A172 (cell line): ENCODE measurements at places on chromosomes 16 and 17. TPM values are rescaled to one million over a fixed set of nuclear protein-coding genes. Genes with fewer than 3 reads are reported as not detected.

Gene MPP3
- 11.6 and 19.1 TPM in 2 replicates for total RNA-seq

Gene RAB37
- total RNA-seq = 0.05 TPM in 1 of 2 replicates, not detected in the other

Gene IL21R
- 1.3 and 6.6 TPM in 2 replicates for total RNA-seq

Gene KCNJ12
- total RNA-seq = 0.03 and 0.05 TPM in 2 replicates

Gene PLCD3
- total RNA-seq = 168 and 189 TPM in 2 replicates

Gene SEPTIN1
- total RNA-seq = not detected in 2 replicates

Gene TMEM92
- total RNA-seq = 5.2 and 6.6 TPM in 2 replicates

Gene TOM1L2
- 40.7 and 50.0 TPM in 2 replicates for total RNA-seq

Gene CDK12
- 48.9 and 50.4 TPM in 2 replicates for total RNA-seq

Gene IRF8
- 0.05 and 0.12 TPM in 2 replicates for total RNA-seq

Gene KRT27
- not detected in 2 replicates for total RNA-seq

Gene CES3
- total RNA-seq = 0.05 and 0.17 TPM in 2 replicates

Gene BRIP1
- total RNA-seq = 18.4 and 25.5 TPM in 2 replicates

Gene NUDT21
- total RNA-seq = 177 and 191 TPM in 2 replicates

Gene BCL6B
- total RNA-seq = 0.07 TPM in 1 of 2 replicates, not detected in the other

Gene ENPP7
- not detected in 2 replicates for total RNA-seq

Gene WNT3
- 5.3 and 6.0 TPM in 2 replicates for total RNA-seq

DNA sequence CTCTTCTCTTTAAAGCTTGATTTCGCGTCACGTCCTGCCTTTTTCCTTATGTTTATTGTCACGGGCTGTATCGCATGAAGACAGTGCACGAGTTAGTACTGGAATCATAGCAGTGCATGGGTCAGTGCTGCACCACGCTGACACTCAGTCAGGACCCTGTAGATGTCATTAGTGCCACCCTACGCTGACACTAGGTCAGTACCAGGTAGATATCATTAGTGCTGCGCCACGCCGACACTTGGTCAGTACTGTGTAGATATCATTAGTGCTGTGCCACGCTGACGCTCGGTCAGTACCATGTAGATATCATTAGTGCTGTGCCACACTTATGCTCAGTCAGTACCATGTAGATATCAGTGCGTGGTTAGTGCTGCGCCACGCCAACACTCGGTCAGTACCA lies 106.2 kb upstream of the ZNF469 start:
- no peak for DNase-seq

DNA sequence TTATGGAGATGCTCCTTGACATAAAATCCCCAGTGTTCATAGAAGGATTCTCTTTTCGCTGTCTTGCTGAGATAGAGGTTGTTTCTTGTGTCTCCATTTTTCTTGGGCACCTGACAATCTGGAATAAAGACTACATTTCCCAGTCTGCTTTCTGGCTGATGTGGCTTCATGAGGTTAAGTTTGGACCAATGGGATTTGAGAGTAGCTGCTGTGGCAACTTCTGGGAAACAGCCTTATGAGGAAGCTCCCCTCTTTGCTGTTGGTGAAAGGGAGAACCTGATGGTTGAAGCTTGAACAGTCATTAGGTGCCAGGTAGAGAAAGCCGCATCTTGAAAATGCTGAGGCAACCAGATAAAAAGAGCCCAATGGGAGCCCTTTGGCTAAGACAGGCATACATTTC lies 24.4 kb downstream of the HS3ST4 start:
- no peak for DNase-seq

GRCh38 chr16:18853694-18854093 lies 52.3 kb upstream of the ARL6IP1 start:
- DNase-seq = no peak

GRCh38 chr17:12637015-12637414 lies 28.7 kb upstream of the MYOCD start:
- peak; percentile 16 for DNase-seq

- no peak for DNase-seq
Measured at GRCh38 chr17:78539781-78540180, 37.4 kb downstream of the DNAH17 start.

GRCh38 chr17:57808882-57809281 lies 41.0 kb downstream of the MRPS23 start:
- DNase-seq = no peak

DNA sequence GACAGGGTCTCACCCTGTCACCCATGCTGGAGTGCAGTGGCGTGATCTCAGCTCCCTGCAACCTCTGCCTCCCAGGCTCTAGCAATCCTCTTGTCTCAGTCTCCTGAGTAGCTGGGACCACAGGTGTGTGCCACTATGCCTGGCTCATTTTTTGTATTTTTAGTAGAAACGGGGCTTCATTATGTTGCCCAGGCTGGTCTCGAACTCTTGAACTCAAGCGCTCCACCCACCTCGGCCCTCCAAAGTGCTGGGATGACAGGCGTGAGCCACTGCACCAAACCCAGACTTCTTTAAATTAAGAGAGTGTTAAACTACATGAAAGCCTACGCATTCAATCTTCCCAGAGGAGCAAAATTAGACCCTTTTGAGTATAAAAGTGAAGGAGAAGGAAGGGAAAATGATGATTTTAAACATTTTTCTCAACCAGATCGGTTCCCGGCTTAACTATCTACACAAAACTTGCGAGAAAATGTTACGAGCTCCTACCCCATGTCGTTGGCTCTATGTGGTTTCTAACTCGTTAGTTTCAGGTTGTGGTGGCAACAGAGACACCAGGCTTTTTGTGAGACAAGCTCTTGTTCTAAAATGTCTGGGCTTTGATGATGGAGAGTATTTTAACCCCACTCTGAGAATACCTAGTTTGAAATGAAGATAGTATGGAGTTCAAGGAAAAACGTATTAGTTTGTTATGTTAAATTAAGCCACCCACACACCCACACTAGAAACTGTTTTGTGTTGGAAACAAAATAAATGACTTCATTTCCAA lies 26.3 kb downstream of the STAT5B start:
- no peak for DNase-seq

DNA sequence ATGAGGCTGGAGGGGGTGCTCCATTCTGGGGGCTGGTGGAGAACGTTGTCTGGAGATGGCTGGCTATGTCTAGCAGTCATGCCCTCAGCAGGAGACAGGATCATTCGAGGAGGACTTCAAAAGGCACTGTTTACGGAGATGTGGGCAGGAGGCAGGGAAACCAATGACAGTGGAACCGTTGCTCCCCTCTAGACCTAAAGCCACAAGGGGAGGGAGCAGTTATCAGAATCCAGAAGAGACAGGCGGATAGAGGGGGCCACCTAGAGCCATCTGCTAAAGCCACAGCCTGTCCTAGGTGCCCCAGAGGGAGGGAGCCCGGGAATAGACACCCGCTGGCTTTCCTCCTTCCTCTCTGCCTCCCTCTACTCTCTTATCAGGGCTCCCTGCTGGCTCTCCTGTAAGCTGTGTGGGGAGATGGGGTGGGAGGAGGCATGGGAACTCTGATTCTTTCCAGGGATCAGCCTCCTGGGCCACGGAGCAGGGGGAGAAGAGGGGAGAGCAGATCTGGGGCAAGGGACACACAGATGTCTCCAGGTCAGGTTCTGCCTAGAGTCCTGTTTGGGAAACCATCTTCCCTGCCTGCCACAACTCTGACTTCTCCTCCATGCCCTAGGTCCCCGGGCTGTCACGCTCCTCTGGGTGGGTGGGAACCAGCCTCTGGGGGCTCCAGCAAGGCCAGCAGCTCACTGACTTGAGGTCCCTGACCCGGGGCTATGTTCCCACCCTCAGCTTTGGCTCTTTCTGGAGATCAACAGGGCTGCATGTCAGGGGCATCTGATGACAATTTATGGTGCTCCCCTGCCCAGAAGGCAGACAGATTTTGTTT lies 42.3 kb downstream of the IRX3 start:
- no peak for DNase-seq

- no peak for DNase-seq
Measured at GRCh38 chr17:36583787-36584186, 7.9 kb upstream of the DHRS11 start.

DNA sequence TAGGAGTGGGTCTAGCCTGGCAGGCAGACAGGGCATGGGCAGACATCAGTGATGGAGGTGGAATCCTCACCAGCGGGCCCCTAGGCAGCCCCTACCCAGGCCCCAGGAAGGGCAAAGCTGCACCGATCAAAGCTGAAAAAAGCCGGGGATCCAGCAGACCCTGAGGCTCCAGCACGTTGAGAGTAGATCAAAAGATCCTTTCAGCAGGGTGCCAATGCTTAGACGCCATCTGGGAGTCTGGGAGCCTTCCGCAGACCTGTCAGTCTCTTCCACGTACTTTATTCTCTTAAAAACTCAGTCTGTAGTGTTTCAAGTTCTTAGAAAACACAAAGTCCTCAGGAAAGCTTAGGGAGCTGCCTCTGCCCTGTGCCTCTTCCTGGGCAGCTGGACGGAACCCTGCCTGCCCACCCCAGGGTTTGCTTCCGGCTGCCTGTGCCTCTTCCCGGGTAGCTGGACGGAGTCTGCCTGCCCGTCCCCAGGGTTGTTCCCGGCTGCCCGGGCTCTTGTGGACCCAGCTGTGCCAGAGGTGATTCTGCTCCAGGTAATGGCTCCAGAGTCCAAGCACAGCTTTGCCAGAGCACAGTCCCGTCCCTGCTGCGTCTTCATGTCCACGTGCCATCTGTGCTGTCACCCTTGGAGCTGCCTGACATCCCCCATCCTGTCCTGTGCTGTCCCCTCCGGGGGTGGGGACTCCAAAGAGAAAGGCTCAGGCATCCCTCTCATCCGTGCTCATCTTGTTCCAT lies 50.8 kb upstream of the PVALEF start:
- no peak for DNase-seq

- no peak for DNase-seq
Measured at GRCh38 chr16:17359788-17360390, 110.9 kb downstream of the XYLT1 start.

DNA sequence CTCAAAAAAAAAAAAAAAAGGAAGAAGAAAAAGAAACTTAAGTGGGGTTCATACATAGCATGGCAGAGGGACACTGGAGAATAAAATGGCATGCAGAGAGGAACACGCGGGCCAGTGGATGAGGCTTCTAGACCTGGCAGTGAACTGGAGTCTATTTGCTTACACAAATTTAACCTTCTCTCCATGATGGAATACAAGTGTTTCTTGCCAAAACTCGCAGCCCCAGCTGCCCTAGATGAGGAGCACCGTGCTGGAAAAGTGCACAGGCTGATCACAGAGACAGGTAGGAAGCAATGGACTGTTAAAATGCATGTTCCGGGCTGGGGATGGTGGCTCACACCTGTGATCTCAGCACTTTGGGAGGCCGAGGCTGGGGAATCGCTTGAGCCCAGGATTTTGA lies 9.3 kb downstream of the SSTR2 start:
- DNase-seq = no peak

- peak; percentile 91 for DNase-seq
Measured at GRCh38 chr16:4309833-4310266, 6.0 kb upstream of the GLIS2 start.

- no peak for DNase-seq
Measured at GRCh38 chr16:88617268-88618031, 20.9 kb upstream of the IL17C start.

GRCh38 chr16:89717688-89718505 lies 2.8 kb downstream of the VPS9D1 start:
- DNase-seq = no peak

DNA sequence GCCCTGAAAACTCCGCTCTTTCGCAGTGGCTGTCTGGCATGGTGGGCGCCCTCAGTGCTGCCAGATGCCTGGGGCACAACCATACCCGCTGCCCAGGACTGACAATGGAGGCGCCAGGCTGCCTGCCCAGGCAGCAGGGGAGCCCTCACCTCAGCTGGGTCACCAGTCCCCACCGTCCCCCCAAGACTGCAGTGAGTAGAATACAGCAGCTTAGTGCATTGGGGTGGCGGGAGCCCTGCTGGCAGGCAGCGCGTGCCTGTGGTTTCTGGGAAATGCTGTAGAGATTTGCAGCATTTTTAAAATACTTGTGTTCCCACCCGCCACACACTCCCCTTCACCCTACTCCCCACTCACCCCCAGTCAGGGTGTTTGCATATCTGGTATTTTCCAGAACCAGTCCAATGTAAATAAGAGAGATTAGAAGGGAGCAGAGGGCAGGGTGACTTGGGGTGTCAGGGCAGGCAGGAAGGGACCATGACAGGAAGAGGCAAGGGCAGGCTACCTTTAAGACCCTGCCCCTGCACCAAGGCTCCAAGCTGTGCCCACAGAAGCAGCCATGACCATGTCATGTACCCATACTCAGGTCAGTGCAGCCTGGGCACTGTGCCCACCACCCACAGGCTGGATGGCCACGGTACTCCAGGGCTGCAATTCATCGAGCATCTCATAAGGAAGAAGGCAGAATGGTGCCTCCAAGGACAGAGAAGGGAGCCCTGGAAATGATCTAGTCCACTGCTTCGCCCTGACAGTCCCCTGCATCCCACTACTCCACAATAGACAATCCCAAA lies 21.5 kb downstream of the MYO18A start:
- peak; percentile 94 for DNase-seq
